ENCODE measurements at places on chromosomes 5 and 9.

GRCh38 chr9:137280474-137281344, 3.2 kb downstream of the TOR4A start:
- DNase-seq, result no peak

- DNase-seq, result peak; percentile 9
Measured at GRCh38 chr5:10681731-10682679, 79.0 kb downstream of the DAP start.

DNA sequence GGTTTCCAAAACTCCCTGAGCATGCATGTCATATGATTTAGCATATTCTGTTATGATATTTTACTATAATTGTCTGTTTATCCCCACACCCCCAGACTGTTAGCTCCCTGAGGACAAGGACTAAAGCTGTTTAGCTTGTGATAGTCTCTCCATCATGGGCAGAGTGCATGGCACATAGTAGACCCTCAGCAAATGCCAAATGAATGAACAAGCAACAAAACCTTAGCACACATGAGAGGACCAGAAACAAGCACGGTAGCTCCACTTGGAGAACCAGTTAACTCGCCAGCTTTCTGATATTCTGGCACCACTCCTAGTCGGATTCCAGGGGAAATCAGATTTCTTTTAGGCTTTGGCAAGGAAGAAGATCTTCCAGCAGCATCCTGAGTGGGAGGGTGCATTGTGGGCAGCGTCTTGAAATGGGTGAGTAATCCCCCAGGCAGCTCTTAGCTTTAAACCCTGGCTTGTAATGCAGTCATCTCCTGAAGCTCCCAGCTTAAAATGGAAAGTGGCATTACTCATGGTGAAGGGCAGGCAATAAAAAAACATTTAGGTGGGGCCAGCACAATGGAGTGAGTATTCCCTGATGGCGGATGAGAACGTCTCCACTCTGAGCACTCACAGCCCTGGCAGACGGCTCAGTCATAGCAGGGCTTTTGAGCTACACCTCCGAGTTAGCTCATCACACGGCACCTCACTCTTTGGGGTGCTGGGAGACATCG, 41.1 kb downstream of the FGF1 start:
- DNase-seq, result no peak

GRCh38 chr9:26296910-26297572, 595.6 kb downstream of the CAAP1 start:
- DNase-seq, result no peak

GRCh38 chr5:10622810-10623209, 58.9 kb downstream of the ANKRD33B start:
- no peak for DNase-seq

GRCh38 chr9:95494022-95494415, 22.8 kb downstream of the PTCH1 start:
- no peak for DNase-seq

- no peak for DNase-seq
Measured at GRCh38 chr9:13001989-13002580, 227.3 kb downstream of the LURAP1L start.

DNA sequence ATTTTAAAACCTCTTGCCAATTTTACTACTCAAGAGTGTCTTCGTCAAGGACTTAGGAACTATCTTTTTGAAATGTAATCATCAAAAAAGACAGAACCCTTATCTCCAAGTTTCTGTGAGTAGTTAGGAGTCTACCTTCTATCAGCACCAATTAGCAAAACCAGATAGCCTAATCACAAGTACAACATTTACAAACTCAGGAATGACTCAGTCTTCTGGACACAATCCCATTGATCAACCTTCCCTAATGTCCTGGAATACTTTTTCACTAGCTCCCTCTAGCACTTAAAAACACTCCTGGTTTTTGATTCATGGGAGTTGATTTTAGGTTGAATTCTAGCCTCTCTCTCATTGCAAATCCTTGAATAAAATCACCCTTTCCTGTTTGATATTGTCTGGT, 680.7 kb downstream of the PRR16 start:
- DNase-seq, result no peak

- DNase-seq, result peak; percentile 75
Measured at GRCh38 chr5:139649082-139649991, 1.2 kb downstream of the CXXC5 start.

DNA sequence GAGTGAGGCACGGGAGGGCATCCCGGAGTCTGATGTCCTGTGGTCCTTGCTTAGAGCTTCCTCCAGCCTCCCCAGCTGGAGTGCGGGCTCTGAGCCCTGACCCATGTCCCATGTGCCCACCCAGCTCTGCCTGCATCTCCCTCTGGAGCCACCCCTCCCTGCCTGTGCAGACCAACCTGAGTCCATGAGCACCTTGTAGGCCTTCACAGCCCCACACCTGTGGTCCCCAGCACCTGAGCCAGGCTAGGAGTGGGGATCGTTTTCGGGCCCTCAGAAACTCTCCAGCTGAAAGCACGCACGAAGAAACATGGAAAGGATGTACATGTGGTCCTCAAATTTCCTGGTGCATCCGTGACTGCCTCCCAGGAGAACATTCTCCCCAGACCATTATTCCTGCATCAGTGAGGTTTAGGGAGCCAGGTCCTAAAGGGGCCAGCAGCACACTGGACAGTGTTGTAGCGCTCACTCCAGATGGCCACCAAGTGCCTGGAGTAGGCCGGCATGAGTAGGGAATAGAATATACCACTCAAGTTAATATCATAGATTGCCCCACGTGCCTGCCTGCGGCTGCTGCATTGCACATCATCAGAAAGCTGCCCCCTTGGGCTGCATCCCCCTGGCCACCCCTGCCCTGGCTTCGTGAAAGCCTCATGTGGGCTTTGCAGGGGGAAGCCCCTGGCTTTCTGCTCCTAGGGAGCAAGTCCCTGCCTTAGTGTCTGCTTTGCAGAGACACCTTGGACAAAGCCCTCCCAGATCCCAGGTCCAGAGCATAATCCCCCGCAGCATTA, 80.6 kb downstream of the WNK2 start:
- DNase-seq, result no peak
